Muscle of arm (tissue), 14 donors: ENCODE measurements at places on chromosomes 12 and 14. TPM values are rescaled to one million over a fixed set of nuclear protein-coding genes. Genes with fewer than 3 reads are reported as not detected.

GRCh38 chr12:124679533-124680371 lies 112.3 kb upstream of the NCOR2 start:
- DNase-seq, result no peak

PTPN6 gene
- 6.7 TPM for polyA plus RNA-seq

- DNase-seq, result no peak
Observed at GRCh38 chr12:87150969-87151662, 878.1 kb downstream of the C12orf50 start.

MYH6 gene
- 7.7 TPM for polyA plus RNA-seq

DNA sequence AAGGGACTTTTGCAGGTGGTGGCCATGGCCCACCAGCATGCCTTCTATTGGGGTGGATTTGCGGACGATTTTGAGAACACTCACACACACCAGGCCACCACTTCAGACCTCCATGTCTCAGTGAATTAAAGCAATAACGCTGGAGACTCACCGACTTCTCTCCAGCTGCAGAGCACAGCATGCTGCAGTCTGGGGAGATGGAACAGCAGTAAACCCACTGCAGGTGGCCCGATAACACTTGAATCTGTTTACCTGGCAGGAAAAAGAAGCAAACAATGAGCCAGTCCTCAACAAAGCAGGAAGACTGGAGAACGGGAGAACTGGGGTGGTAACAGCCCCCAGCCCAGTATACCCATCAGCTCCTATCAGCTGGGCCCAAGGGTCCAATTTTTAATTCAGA lies 21.6 kb downstream of the RFC5 start:
- no peak for DNase-seq

GRCh38 chr12:34595749-34596733 lies 573.7 kb downstream of the ALG10 start:
- no peak for DNase-seq

NTN4 gene
- polyA plus RNA-seq, result 38.8 TPM

DNA sequence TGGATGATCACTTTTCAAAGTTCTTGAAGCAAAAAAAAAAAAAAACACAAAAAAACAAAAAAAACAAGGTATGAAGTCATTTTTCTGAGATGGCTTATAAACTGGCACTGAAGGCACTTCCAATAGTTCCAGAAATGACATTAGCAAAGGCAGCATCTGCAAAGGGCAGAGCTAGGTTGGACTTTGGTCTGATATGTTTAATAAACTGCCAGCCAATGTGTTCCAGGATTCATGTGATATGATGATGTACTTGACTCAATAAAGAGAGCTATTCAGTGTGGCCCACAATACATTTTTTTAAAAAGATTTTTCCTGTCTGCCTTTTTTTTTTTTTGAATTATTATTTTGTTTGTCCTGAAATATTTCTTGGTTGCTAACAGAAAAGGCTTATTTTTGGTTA lies 79.6 kb downstream of the VRK1 start:
- no peak for DNase-seq
